ENCODE measurements at places on chromosomes 2 and 18. TPM values are rescaled to one million over a fixed set of nuclear protein-coding genes. Genes with fewer than 3 reads are reported as not detected.

TEX44 gene
- total RNA-seq, result not detected

ZEB2 gene
- total RNA-seq, result not detected

PPP1R1C gene
- total RNA-seq, result 1.4 TPM

CHPF gene
- total RNA-seq, result 131 TPM

PTPRN gene
- 2.2 TPM for total RNA-seq

Data from tracheal epithelial cell (primary cell).